Left colon (tissue), 2 donors: ENCODE measurements at places on chromosomes 5 and 9.

DNA sequence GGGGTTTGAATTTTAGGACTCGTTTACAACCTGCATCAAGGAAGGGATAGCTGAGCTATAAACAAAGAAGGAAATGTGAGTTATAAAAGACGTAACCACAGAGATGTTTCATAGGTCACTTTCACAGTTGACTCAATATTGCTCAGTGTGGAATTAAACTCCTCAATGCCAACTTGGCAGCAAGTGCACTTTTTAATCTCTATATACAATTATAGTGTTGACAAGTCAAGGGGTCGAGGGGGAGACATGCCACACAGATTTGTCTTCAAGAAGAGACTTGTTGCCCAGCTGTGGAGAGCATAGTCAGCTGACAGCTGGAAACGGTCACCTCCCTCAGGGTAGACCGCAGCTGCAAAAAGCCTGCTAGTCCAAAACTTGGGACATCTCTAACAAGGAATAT is 163.4 kb upstream of the DMAC1 start:
- peak; percentile 41 for DNase-seq

- no peak for DNase-seq
Observed at GRCh38 chr5:159785656-159786055, 130.6 kb upstream of the ADRA1B start.

GRCh38 chr9:135502168-135502872 is 1.8 kb downstream of the MRPS2 start:
- no peak for DNase-seq

- peak; percentile 39 for DNase-seq
Observed at GRCh38 chr9:134178768-134179551, 14.6 kb upstream of the RNU6ATAC start.

- no peak for DNase-seq
Observed at GRCh38 chr5:73966451-73966850, 340.5 kb downstream of the ARHGEF28 start.
